ENCODE measurements at places on chromosomes 12 and 14. TPM values are rescaled to one million over a fixed set of nuclear protein-coding genes. Genes with fewer than 3 reads are reported as not detected.
A peak's percentile ranks its signal among the peaks of the same experiment; 100 is the strongest.

GRCh38 chr14:51869411-51870100, 9.1 kb downstream of the GNG2 start:
- peaks cover 44% of the 10 kb centered on the region for H3K4me1 ChIP-seq
- no peaks in the 10 kb centered on the region for H3K27me3 ChIP-seq
- peak; percentile 82 for DNase-seq
- H3K27ac ChIP-seq = no peak overlapping the region

- no peaks in the 10 kb centered on the region for H3K27me3 ChIP-seq
- peaks cover 39% of the 10 kb centered on the region for H3K4me1 ChIP-seq
- no peak for DNase-seq
- H3K36me3 ChIP-seq = no peaks in the 10 kb centered on the region
Observed at GRCh38 chr14:75234173-75235115, 44.2 kb upstream of the FOS start.

DNA sequence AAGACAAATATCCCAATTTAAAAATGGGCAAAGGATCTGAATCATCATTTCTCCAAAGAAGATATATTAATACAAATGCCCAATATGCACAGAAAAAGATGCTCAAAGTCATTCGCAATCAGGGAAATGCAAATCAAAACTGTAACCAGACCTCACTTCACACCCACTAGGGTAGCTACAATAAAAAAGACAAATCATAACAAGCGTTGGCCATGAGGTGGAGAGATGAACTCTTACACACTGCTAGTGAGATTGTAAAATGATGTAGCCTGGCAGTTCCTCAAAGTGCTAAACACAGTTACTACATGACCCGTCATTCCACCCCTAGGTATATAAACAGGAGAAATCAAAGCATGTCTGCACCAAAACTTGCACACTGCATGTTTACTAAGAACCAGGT, 30.4 kb downstream of the CDC42BPB start:
- H3K4me1 ChIP-seq = no peaks in the 10 kb centered on the region
- DNase-seq = no peak
- no peak overlapping the region for H3K27ac ChIP-seq
- peaks cover 3% of the 10 kb centered on the region for H3K27me3 ChIP-seq

DNA sequence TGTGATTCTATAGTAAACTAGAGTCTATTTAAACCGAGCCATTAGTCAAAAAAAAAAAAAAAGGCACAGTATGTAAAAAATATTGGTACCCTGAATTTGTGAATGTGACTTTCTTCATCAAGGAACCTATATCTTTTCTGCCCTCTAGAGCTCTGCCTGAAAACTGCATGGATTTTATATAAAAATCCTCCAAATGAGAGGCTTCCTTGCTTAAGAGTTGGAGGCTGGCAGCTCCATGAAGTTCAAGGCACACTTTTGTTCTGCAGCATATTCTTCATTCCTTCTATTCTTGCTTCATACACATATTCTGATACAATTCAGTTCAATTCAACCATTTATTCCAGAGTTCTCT, 23.1 kb upstream of the NKX2-8 start:
- H3K27ac ChIP-seq = no peak overlapping the region
- H3K4me1 ChIP-seq = no peaks in the 10 kb centered on the region
- H3K4me3 ChIP-seq = no peak overlapping the region
- no peak for DNase-seq

DNA sequence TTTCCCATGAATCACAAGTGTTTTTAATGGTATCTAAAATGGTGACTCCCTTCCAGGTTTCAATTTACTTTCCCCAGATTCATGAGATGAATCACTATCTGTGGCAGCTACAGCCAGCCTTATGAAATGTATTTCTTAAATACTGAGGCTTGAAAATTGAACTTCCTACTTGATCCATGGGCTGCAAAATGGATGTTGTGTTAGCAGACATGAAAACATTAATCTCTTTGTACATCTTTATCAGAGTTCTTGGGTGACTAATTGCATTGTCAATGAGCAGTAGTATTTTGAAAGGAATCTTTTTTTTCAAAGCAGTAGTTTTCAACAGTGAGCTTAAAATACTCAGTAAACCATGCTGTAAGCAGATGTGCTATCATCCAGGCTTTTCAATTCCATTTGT, 250.8 kb downstream of the SLC6A15 start:
- DNase-seq = no peak
- H3K4me3 ChIP-seq = no peak overlapping the region
- H3K27me3 ChIP-seq = no peaks in the 10 kb centered on the region
- no peaks in the 10 kb centered on the region for H3K4me1 ChIP-seq
- no peak overlapping the region for H3K27ac ChIP-seq

- peaks cover 7% of the 10 kb centered on the region for H3K36me3 ChIP-seq
- no peak for DNase-seq
- H3K27me3 ChIP-seq = no peaks in the 10 kb centered on the region
Observed at GRCh38 chr12:50506753-50507473, 2.1 kb downstream of the DIP2B start.

GRCh38 chr12:32033406-32033805, 73.2 kb upstream of the BICD1 start:
- no peak overlapping the region for H3K4me3 ChIP-seq
- DNase-seq = no peak
- no peak overlapping the region for H3K27ac ChIP-seq
- H3K36me3 ChIP-seq = no peaks in the 10 kb centered on the region
- H3K27me3 ChIP-seq = no peaks in the 10 kb centered on the region

DNA sequence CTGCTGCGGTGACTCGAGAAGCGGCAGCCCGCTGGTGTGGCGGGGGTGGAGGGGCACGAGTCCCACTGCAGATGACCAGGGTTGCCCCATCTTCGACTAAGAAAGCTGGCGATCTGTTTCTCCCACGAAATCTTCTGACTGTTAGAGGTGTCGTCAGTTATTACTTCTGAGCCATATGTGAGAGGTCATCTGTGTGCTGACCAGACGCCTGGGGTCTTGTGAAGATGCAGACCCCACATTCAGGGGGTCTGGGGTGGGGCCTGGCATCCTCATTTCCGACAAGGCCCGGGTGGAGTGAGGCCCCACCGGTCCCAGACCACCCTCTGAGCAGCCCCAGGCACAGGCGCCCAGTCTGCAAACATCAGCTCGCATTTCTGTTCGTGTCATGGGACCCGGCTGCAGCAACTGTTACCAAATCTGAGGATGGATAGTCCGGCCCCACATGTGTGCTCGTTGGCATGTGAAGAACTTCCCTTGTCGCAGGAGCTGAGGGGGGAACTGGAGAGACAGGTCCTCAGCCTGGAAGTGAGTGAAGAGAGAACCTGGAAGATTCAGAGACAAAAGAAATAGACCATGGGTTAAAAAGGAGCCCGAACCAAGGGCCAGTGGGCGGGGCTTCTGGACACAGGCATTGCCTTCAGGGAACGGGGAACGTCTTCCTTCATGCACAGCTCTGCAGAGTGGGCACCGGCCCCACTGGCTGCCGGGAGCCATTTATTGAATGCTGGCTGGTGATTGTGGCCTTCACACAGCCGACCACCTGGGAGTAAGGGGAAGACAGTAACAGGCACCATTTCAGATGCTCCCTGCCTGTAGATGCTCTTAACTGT, 135.2 kb downstream of the ADGRD1 start:
- no peak overlapping the region for H3K27ac ChIP-seq
- H3K27me3 ChIP-seq = peaks cover 2% of the 10 kb centered on the region
- no peak overlapping the region for H3K4me3 ChIP-seq
- no peaks in the 10 kb centered on the region for H3K36me3 ChIP-seq
- no peak for DNase-seq
- peaks cover 24% of the 10 kb centered on the region for H3K4me1 ChIP-seq

GRCh38 chr12:84913129-84913515, 523 bp upstream of the SLC6A15 start:
- H3K27me3 ChIP-seq = peaks cover 43% of the 10 kb centered on the region
- no peak for DNase-seq
- no peak overlapping the region for H3K4me3 ChIP-seq
- no peak overlapping the region for H3K27ac ChIP-seq
- peaks cover 14% of the 10 kb centered on the region for H3K4me1 ChIP-seq

DNA sequence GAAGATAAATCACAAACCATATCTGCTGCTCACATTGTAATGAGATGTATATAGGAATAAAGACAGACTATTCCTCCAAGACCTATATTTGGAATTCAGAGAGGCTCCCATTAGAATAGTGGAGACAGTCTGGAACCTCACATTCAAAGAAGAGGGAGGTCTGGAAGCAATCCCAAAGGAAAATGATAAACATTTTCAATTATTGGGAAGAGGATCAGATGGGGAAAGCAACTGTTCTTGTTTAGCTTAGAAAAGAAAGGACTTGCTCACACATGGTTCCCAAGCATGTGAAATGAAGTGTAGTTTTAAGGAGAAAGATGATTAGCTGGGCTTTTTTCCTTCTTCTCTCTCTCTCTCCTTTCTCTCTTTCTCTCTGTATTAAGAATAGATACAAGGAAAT, 193.0 kb upstream of the LMNTD1 start:
- H3K4me3 ChIP-seq = no peak overlapping the region
- H3K36me3 ChIP-seq = no peaks in the 10 kb centered on the region
- no peak for DNase-seq
- no peak overlapping the region for H3K27ac ChIP-seq
- H3K27me3 ChIP-seq = no peaks in the 10 kb centered on the region

GRCh38 chr12:15834575-15834974, 45.4 kb upstream of the EPS8 start:
- peaks cover 4% of the 10 kb centered on the region for H3K27me3 ChIP-seq
- H3K4me1 ChIP-seq = no peaks in the 10 kb centered on the region
- DNase-seq = no peak
- H3K4me3 ChIP-seq = no peak overlapping the region
- H3K27ac ChIP-seq = no peak overlapping the region

- no peak overlapping the region for H3K27ac ChIP-seq
- H3K4me1 ChIP-seq = peaks cover 15% of the 10 kb centered on the region
- no peaks in the 10 kb centered on the region for H3K27me3 ChIP-seq
- no peaks in the 10 kb centered on the region for H3K36me3 ChIP-seq
- no peak overlapping the region for H3K4me3 ChIP-seq
Observed at GRCh38 chr14:65277580-65278270, 134.8 kb upstream of the FUT8 start.

- no peak for DNase-seq
- H3K36me3 ChIP-seq = peaks cover 7% of the 10 kb centered on the region
- peaks cover 13% of the 10 kb centered on the region for H3K4me1 ChIP-seq
- H3K27me3 ChIP-seq = no peaks in the 10 kb centered on the region
- no peak overlapping the region for H3K4me3 ChIP-seq
Observed at GRCh38 chr14:50008562-50008961, 107.8 kb downstream of the VCPKMT start.

GRCh38 chr12:104275689-104276088, 27.9 kb upstream of the EID3 start:
- no peak overlapping the region for H3K4me3 ChIP-seq
- no peak overlapping the region for H3K27ac ChIP-seq
- no peaks in the 10 kb centered on the region for H3K36me3 ChIP-seq
- no peak for DNase-seq

GRCh38 chr14:37172936-37173614, 669 bp upstream of the SLC25A21 start:
- DNase-seq = no peak
- H3K4me1 ChIP-seq = no peaks in the 10 kb centered on the region
- peaks cover 19% of the 10 kb centered on the region for H3K27me3 ChIP-seq
- no peak overlapping the region for H3K27ac ChIP-seq
- no peak overlapping the region for H3K4me3 ChIP-seq

GRCh38 chr12:111024205-111024801, 103.9 kb upstream of the MYL2 start:
- H3K27me3 ChIP-seq = peaks cover 10% of the 10 kb centered on the region
- H3K36me3 ChIP-seq = no peaks in the 10 kb centered on the region
- H3K4me3 ChIP-seq = no peak overlapping the region
- peaks cover 3% of the 10 kb centered on the region for H3K4me1 ChIP-seq
- no peak overlapping the region for H3K27ac ChIP-seq
- DNase-seq = peak; percentile 65

GRCh38 chr14:101957406-101958234, 6.8 kb upstream of the DYNC1H1 start:
- H3K4me3 ChIP-seq = no peak overlapping the region
- H3K36me3 ChIP-seq = no peaks in the 10 kb centered on the region
- DNase-seq = no peak
- H3K4me1 ChIP-seq = peaks cover 8% of the 10 kb centered on the region
- H3K27ac ChIP-seq = no peak overlapping the region

DNA sequence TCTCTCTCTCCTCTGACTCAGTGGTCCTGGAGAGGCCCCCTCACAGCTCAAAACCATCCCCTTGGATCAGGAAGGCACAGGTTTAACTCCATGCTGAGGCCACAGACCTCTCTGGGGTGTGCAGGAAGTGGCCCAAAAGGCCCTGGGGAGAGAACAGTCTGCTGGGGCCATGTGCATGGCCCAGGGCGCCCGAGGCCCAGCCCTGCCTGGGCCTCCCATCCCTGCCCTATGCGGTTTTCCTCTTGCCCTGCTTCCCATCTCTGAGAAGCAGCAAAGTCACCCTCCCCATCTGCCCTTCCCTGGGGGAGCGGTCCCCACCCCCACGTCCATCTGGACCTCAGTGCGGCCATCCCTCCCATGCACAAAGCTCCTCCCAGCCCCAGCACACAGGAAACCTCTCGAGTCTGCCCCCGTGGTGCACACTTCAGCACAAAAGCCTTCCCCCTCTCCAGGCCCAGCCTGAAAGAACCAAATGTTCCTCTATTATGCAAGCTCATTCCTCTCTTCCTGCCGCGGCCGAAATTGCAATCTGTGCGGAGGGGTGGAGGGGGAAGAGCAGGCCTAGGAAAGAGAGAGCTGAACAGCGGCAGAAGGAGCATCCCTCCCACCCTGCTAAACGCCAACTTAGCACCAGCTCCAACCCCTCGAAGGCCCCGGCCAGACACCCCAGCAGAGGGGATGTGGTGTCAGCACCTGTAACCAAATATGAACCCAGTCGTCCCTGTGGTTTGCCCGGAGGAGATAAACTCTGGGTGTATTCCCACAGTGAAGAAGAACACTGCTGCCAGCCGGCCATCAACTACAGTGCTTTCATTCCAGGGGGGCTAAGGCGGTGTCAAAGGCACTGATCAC, 108.5 kb downstream of the SCARB1 start:
- peaks cover 9% of the 10 kb centered on the region for H3K27me3 ChIP-seq
- H3K36me3 ChIP-seq = peaks cover 3% of the 10 kb centered on the region
- peak overlapping the region; percentile 10 for H3K27ac ChIP-seq
- H3K4me1 ChIP-seq = peaks cover 17% of the 10 kb centered on the region
- DNase-seq = peak; percentile 31

- H3K4me1 ChIP-seq = no peaks in the 10 kb centered on the region
- no peak overlapping the region for H3K4me3 ChIP-seq
- H3K27me3 ChIP-seq = no peaks in the 10 kb centered on the region
- no peak overlapping the region for H3K27ac ChIP-seq
- H3K36me3 ChIP-seq = peaks cover 1% of the 10 kb centered on the region
Observed at GRCh38 chr14:50191499-50191898, 39.9 kb downstream of the SOS2 start.

The GSC gene
- not detected for total RNA-seq

The IKZF4 gene
- total RNA-seq = 20.5 TPM

The ITFG2 gene
- total RNA-seq = 25.4 TPM

The CLEC1A gene
- total RNA-seq = not detected

The KRT77 gene
- total RNA-seq = not detected

The KRT8 gene
- 0.29 TPM for total RNA-seq
